ENCODE measurements at places on chromosomes 1 and 21.

GRCh38 chr1:158016651-158017335 lies 23.3 kb downstream of the KIRREL1 start:
- no peak for DNase-seq

DNA sequence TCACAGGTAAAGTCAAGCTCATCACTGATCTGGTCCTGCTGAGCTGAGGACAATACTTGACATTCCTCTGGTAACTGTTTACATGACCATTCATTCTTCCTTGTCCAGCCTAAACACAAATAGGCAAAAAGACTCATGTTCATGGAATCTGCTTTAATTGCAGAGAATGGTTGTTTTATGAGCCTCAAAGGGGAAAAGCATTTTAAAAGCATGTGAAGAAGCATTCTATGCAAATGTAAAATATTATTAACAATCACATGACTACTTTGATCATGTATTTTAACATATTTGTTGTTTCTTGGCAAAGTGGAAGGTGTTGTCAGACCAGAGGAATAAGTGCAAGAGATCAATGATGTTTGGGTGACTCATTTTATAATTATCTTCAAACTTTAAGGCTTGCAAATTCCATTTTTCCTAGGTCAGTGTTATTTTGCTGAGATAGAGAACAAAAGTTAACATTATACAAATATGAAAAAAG lies 133.7 kb downstream of the RUNX1 start:
- no peak for DNase-seq

- no peak for DNase-seq
Measured at GRCh38 chr1:94259635-94260289, 22.4 kb upstream of the ARHGAP29 start.

DNA sequence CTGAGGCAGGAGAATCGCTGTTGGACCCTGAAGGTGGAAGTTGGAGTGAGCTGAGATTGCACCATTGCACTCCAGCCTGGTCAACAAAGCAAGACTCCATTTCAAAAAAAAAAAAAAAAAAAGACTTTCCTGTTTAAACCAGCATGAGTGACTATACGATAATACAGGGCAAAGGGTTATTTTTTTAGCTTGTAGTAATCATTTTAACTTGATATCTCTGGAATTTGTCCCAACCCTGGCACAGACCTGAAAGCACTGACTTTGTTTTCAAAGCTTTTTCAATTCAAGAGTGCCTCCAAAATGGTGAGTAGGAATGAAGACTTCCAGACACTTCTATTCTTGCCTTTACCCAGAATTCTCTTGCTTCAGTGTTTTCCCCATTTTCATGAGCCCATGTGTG lies 4.4 kb upstream of the TMCO2 start:
- DNase-seq, result no peak

DNA sequence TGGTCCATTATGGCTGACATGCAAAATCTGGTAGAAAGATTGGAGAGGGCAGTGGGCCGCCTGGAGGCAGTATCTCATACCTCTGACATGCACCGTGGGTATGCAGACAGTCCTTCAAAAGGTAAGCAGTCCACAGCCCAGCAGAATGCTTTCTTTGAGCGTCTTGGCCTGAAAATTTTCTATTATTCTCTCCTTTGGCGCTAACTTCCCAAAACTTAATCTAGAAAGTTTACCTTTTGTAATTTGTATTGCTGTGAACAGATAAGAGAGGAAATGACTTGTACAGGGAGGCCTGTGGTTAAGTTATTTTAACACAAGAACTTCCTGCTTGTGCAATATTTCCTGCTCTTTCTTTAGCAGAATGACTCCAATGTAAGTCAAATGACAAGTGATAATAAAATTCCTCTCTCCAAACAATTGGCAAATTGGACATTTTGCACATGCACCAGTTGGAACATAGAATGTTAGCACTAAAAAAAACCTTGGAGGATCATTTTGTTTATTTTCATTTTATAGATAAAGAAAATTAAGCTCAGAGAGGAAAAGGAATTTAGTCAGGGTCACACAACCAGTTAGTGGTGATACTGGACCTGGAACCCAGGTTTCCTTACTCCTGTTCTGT lies 18.9 kb downstream of the CAP1 start:
- DNase-seq, result no peak

GRCh38 chr1:41640141-41640751 lies 155.8 kb upstream of the EDN2 start:
- DNase-seq, result no peak

GRCh38 chr1:156864796-156865195 lies 4.1 kb downstream of the NTRK1 start:
- DNase-seq, result no peak

DNA sequence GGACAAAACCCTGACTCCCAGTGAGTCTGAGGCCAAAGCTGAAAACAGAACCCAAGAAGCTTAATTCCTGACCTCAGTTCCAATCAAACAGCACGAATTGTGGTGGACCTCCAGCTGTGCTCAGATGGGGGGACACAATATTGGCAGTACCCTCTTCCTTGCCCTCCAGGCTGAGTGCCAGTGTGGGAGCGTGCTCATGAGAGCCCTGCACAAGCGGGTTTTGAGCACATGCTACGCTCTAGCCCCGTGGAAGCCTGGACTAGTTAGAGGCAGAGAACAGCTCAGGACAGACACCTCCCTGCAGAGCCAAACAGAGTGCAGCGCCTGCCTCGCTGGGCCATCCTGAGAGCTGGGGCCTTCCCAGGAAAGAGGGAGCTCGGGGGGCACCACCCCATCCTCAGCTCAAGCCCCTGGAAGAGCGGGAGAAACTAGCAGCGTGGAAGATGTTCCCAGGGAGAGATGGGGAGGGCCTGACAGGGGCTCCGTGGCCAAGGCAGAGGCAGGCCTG lies 2.8 kb upstream of the SLC25A34 start:
- no peak for DNase-seq

DNA sequence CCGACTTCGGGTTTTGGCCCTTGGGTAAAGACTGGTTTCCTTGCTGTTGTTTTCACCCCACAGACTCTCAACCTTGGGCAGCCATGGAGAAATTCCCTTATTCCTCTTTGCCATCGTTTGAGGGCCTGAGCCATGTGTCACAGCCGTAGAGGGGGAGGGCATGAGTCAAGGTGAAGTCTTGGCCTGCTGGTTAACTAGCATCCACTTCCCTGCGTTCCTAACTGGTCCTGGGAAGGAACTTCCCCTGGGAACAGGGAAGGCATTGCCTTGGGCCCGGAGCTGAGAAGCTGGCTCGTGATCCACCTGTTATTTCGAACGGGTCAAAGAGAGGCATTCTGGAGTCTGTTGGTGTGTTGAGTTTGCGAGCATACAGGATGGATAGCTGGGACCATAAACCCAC lies 464.9 kb downstream of the CAMTA1 start:
- no peak for DNase-seq

- DNase-seq, result no peak
Measured at GRCh38 chr1:68570871-68571270, 74.0 kb upstream of the DEPDC1 start.

GRCh38 chr21:44967082-44968047 lies 27.5 kb downstream of the SLX9 start:
- no peak for DNase-seq

- DNase-seq, result no peak
Measured at GRCh38 chr1:225464851-225465792, 37.3 kb upstream of the LBR start.

DNA sequence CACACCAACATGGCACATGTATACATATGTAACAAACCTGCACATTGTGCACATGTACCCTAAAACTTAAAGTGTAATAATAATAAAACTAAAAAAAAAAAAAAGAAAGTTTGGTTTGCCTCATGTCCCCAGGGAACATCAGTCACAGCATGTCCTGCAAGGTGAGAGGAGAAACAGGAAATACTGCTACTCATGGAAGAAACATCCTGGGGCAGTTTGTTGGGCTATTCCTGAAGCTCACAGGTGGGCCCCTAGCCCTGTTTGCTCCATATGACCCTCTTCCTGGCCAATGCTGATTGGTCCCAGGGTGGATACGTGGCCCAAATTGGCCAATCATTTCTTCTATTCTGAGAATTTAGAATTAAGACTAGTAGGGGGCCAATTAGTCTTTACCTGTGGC lies 103.4 kb upstream of the ADAR start:
- no peak for DNase-seq

GRCh38 chr1:17141441-17142197 lies 22.4 kb upstream of the PADI2 start:
- no peak for DNase-seq

DNA sequence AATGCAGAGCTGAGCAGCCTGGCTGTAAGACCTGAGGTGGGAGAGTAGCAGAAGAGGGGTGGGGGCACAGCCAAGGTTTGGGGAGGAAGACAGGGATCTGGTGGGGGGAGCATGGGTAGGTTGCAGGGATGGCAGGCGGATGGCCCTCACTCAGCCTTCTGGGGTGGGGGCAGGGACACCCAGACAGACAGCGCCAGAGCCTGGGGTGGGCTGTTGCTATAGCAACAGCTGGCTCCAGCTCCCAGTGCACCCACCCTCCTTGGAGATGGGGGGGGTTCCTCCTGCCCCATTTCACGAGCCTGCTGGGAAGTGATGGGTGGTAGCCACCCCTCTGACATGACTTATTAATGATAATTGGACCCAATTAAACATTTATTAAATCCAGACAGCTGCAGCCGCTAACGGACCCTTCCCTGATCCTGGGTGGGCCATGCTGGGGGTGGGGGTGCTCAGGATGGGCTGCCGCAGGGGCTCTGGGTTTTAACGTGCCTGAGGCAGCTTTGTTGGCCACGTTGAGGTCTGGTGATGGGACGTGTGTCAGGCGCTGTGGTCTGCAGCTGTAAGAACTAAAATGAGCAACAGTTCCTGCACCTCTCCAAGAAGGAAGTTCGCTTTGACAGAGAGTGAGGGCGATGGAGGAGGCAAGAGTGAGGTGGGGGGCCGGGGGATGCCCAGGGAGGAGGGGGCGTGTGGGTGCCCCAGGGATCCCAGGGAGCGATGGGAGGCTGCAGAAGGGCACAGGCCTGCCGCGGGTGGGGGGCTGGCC lies 19.4 kb downstream of the AGRN start:
- no peak for DNase-seq

DNA sequence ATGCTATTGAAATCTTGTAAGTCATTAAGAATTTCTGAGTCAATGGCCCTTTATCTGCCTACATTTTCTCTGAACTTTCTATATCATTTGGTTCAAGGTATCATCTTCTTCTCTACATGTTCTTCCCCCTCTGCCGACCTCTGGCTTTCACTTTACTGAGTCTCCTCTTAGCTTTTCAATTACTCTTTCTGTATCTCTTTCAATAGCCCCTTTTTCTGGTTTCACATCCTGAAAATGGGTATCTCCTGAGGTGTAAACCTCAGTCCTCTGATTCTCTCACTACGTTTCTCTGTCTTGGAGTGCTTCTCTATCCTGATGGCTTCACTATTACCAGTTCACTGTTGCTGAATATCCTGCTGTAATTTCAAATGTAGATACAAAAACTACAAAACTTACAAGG lies 98.9 kb downstream of the LYST start:
- no peak for DNase-seq

- DNase-seq, result no peak
Measured at GRCh38 chr1:154572468-154573167, 5.0 kb downstream of the CHRNB2 start.

DNA sequence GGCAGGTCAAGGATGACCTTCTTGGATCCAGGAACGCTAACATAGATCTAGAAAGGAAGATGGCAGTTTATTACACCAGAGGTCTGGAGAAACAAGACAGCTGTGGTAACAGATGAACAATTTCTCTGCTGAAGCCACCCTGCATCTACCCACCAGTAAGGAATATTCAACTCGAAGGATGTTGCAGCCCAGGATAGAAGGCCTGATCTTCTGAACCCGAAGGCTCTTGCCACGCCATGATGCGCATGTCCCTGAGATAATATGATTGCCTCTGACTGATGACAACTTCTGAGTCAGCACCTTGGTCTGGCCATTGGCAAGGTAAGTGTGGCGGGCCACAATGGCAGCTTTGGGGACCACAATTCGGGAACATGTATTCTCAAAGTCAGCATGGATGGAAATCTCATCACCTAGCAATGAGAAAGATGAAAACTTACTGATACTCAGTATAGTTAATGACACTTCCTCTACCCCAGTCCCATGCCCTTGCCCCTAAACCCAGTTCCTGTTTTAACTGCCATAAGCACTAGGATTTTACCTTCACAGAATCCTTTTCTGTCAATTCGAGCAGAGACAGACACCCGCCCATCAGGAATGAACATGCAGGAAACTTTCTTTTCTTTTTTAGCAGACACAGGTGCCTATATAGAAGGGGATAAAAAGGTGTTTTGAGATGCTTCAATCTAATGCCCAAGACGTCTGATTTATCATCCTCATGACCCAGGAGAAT lies 1.8 kb downstream of the TXNIP start:
- no peak for DNase-seq

GRCh38 chr21:32206631-32207405 lies 72.0 kb downstream of the MIS18A start:
- DNase-seq, result no peak

GRCh38 chr21:29078869-29079767 lies 5.7 kb upstream of the CCT8 start:
- DNase-seq, result no peak

- no peak for DNase-seq
Measured at GRCh38 chr1:83905315-83905907, 93.5 kb downstream of the TTLL7 start.

- DNase-seq, result no peak
Measured at GRCh38 chr1:236287356-236287755, 5.6 kb upstream of the ERO1B start.

DNA sequence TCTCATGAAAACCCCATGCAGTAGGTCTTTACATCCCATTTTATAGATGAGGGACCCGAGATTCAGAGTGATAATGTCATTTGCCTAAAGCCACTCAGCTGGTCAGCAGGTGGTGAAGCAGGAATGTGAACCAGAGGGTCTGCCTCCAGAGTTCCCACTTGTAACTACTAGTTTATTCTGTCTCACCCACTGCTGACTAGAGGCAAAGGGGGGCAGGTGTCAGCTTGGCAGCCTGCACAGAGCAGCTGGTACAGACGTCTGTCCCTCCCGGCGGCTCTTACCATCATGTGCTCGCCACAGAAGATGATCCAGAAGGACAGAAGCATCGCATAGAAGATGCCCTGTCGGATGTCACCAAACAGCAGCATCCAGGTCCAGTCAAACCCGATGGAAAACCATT lies 82.4 kb downstream of the WLS start:
- DNase-seq, result no peak

DNA sequence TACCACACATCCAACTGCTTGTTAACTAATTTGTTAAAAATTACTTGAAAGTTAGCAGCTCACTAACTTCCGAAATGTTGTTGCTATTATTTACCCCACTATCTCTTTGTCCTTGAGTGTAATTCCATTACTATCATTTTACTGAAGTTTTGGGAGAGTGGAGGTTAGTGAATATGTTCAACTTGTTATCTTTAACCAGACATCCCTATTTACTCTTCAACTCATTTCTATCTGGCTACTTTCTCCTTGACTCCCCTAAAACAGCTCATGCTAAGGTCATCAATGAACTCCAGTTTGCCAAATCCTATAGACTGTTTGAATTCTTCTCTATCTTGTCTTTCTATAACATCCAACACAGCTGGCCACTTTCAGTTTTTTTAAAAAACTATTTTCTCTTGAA lies 4.3 kb upstream of the C1orf116 start:
- DNase-seq, result no peak
